ENCODE measurements at places on chromosomes 1 and 21.

- DNase-seq, result no peak
Observed at GRCh38 chr1:201562659-201563405, 23.9 kb downstream of the NAV1 start.

DNA sequence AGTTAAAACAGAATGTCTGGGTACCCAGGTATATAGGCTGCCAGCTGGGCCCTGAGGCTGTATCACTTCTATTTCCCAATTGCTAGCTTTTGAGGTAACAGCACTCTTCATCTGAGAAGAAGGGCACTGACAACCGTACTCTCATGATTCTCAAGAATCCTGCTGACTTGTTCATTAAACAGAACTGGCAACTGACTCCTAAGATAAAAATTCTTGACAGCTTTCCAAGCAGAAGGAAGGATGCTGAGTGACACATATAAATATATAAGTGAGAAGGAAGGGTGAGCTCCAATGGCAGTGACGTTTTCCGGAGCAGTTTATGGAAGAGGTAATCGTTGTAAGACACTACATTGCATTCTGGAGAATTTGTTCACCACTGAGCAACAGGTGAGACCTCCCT lies 48.1 kb upstream of the NRIP1 start:
- DNase-seq, result no peak

- no peak for DNase-seq
Observed at GRCh38 chr1:235859789-235860188, 6.9 kb downstream of the LYST start.

- DNase-seq, result peak; percentile 76
Observed at GRCh38 chr1:16015960-16016901, 1.6 kb downstream of the HSPB7 start.

DNA sequence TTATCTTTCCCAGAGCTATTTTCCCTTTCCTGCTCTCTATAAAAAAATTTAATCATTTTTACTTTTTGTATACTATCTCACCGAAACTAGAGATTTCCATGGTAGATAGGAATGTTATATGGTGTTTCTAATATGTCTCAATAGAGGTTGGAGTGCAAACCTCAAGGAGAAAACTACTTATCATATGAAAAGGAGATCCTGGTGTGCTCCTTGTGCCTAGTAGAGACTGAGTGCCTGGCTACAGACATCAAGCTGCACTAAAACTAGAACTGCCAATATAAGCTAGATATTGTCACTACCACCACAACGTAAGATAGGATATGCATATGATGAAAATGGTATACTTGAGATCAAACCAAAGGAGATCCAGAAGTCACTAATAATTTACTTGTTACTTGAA lies 67.0 kb downstream of the RGS18 start:
- no peak for DNase-seq
